Nephron progenitor cell (in vitro differentiated cells): ENCODE measurements at places on chromosomes 7 and 10.

- DNase-seq: no peak
These were observed 72.8 kb upstream of the ZNF722 start for GRCh38 chr7:63925626-63926460.

DNA sequence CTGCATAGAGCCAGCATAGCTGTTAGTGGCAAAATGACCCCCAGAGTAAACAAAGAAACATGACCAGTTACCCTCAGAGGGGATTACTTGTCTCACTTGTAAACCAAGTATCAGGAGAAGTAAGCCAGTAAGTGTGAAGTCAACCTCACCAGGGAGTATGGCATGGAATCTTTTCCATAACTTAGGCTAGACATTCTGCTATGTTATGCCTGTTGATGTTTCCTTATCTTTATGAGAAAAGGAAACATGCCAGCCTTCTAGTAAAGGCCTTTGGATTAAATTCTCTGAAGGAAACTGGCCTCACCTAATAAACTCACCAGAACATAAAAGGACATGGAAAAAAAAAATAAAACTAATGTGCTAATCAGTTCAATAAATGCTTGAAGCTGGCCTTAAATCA is 87.7 kb downstream of the SEM1 start:
- DNase-seq: no peak

DNA sequence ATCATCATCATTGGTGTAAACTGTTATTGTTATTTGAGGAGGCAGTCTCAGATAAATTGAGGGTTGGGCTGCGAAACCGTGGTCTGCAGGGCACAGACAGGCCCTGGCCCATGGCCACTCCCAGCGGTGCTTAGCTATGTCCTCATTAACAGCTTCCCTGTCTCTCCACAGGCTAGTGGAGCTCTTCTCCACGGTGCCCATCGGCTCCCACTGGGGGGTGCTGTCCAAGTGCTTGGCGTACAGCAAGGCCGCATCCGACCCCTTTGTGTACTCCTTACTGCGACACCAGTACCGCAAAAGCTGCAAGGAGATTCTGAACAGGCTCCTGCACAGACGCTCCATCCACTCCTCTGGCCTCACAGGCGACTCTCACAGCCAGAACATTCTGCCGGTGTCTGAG is 21.6 kb downstream of the GPR26 start:
- peak; percentile 32 for DNase-seq

DNA sequence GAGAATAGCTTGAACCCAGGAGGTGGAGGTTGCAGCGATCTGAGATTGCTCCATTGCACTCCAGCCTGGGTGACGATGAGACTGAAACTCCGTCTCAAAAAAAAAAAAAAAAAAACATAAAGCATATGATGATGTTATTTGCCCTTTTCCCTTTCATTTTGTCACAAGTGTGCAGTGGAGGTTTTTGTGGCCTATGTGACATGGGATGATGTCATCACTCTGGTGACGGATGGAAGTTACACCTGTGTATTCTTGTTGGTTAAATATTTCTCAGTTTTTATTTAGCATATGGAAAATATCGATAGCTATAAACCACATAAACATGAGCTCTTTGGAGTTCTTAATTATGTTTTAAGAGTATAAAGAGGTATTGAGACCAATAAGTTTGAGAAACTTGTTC is 71.8 kb upstream of the EMX2 start:
- DNase-seq: no peak

DNA sequence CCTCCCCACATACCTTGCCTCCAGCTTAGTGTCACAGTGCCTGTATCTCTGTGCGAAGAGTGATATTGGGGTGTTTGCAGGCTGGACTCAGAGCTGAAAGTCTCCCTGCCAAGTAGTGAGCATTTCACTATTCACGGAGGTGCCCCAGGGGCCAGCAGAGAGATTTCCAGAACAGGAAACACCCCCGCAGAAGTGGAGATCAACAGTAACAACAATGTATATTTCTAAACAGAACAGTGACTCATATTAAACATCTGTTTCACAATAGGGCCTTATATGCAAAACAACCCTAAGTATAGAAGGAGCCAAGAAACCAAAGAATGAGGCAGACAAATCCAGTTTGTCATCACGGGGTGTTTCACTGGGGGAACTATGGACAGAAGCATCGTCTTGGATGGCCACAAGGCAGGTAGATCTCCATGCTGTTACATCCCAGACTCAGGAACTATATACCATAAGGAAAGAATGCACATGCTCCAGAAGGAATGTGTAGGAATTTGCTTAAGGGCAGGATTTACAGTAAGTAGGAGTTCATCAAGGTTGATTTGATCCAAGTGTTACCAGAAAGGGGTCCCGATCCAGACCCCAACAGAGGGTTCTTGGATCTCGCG is 29.3 kb upstream of the CCL24 start:
- DNase-seq: no peak

- no peak for DNase-seq
These were observed 420.5 kb upstream of the FOXK1 start for GRCh38 chr7:4261601-4261960.

- no peak for DNase-seq
These were observed 5.3 kb downstream of the FBH1 start for GRCh38 chr10:5895365-5895764.

DNA sequence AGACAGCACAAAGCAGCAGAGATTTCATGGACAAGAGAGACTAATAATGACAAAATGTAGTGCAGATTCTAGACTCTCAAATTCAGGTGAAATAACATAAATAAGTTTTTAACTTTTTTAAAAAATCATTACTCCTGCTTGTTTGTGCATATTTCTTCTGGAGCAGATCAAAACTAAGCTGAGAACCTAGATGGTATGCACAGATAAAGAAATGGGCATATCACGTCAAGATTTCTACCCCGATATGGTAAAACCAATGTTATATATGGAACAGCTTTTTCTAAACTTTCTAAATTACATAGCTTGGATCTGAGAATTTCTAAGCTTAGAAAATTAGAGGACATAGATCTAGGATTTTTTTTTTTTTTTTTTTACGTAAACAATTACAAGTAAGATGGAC is 18.2 kb downstream of the TWIST1 start:
- no peak for DNase-seq

GRCh38 chr7:151782598-151783448 is 94.1 kb downstream of the PRKAG2 start:
- peak; percentile 88 for DNase-seq
